DMS 273 treated with DMSO at 0.1 percent for 48 hours (cell line): ENCODE measurements at places on chromosomes 5 and 9.
A peak's percentile ranks its signal among the peaks of the same experiment; 100 is the strongest.

DNA sequence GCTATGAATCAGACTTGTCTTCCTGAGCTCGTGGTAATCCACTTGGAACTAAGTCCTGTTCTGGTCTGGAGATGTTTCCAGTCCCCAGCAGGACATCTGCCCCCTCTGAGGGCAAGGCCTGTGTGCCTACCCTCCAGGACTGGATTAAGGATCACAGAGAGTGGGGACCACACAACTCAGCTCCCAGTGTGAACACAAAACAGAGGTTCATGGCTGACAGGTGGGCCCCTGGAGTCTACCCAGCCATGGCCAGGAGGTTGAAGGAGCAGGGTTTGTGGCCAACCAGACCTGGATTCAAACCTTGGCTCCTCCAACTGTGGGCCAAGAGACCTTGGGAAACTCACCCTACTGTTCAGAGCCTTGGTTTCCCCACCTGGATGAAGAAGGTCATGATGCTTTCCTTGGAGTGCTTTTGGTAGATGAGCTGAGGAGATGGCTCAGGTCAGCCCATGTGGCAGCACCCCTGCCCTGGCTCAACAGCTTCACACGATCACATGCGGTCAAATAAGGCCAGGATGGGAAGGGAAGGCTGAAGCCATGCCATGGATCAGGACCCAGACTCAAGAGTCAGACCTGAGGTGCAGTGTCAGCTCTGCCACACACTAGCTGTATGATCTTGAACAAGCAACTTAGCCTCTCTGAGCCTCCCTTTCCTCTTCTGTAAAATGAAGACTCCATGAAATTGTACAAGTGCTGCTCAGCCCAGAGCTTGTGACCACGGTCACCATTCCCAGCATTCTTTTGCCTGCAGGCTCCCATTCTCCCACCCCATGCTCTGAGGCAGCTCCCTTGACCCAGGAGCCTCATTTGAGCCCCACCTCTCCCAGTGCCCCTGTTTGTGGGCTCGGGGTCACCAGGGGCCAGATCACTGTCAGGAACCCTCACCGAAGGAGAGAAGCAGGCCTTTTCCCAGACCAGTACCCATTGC, 27.3 kb upstream of the ANGPTL2 start:
- DNase-seq: no peak

DNA sequence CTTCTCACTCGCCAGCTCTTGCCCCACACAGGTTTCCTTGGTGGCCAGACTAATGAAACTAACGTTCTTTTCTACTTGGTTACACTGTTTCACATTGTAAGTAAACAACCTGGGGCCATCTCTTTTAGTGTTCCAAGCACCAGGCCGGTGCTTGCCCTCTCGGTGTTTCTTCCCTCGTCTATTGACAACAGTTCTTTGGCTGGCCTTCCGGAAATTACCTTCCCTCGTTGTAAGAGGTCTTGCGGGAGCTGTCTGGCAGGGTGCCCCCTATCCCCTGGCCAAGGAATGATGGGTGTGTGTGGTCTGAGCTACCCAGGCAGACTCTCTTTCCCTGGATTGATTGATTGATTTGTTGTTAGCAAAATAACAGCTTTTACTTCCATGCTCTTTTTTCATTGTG, 918 bp upstream of the MYMK start:
- DNase-seq: no peak

DNA sequence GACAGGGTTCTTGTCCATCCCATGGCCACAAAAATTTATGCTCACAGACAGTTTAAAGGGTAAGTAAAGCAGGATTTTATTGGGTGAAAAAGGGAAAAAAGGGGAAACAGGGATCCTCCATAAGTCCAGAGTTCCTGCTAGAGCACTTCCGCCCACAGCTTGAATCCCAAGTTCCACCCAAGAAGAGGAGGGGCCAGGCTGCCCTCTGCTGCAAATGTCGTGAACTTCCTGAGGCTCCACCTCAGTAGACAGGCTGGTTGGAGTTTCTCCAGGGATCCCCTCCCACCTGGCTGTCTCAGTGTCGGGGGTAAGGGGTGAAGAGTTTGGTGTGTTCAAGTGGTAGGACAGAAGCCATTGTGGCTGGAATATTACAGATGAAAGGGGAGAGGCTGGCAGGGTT, 275.0 kb upstream of the SGCD start:
- peak; percentile 62 for DNase-seq

DNA sequence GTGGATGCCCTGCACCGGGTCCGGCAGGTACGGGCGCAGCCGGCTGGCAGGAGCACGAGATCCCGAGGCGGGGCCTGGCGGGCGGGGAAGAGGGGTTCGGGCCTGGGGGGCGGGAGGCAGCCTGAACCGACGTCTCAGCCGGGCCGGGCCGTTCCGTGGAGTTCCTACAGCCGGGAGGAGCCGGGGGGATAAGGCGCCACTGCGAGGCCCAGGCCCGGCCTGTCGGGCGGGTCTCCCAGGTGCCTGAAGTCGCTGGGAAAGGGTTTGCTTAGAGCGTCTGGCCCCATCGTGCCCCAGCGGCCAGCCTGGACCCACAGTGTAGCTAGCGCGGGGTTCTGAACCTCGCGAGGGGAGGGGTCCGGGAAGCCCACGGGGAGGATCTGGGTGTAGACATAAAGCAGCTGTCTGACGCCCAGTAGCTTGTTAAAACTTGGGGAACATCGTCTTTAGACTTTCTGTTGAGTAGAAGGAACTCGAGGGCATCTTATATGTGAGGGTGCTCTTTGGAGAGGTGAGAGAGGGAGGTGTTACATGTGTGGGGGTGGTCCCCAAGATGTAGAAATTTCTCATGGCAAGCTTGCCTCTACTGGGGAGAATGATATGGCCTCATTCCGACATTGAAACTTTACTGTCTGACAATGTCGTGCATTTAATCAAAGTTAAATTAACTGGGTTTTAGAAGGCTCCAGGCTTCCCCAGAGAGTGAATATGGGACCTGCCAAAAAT, 524 bp downstream of the FUBP3 start:
- DNase-seq: no peak

DNA sequence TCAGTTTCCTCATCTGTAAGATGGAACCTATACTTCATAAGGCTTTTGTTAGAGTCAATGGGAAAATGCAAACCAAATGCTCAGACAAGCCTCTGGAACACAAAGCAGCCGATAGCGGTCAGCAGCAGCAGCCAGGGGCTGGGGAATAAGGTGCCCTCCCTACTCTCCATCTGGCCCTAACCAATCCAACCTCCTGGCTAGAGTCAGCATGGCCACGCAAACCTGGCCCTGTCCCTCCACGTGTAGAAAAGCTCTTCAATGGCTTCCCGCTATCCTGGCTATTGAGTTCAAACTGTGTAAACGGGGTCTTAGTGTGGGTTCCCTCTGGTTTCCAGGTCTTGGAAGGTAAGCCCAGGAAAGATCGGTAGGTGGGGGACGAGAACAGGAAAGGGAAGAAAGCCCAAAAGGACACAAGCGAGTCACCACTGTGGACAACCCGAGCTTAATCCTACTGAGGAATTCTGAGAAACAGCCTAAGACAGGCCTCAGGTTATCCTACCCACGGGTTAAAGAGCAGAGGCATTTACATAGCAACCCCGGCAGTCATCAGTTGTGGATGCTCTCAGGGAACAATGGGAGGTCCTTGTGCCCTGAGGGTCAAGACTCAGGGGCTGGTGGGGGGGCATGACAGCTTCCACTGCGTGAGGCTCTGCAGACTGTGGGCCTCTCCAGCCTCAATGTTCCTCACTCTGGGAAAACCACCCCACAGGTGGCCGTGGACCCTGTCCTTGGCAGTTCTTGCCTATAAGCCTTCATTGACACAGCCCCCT, 30.9 kb downstream of the FABP6 start:
- DNase-seq: no peak

DNA sequence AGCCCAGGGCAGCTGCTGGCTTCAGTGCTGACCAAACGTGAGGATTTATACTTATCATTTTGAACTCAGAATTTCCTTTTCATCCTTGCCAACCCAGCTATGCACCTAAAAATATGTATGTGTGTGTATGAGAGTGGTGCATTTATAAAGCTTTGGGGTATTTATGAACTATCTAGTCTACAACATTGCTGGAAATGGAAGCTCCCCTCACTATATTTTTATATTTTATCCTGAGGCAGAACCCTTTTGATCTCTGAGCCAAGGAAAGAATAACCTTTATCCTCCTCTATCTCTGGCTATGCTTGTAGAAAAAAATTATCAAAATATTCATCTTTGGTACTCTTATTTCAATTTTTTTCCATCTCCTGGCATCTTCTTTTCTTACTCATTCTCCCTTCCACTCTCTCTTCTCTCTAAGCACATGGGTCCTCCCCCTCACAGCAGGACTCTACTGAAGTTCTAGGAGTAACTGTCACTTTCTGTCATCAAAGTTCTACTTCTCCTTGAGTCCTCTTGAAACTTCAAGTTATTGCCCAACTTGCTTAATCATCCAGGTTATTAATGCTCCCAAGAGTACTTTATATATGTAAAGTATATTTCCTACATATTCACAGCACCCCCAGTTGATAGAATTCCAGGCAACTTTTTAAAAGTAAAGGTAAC, 190.9 kb downstream of the HINT1 start:
- DNase-seq: no peak

GRCh38 chr9:128916204-128916603, 4.6 kb upstream of the PHYHD1 start:
- no peak for DNase-seq
